ENCODE measurements at places on chromosomes 16 and 17.

DNA sequence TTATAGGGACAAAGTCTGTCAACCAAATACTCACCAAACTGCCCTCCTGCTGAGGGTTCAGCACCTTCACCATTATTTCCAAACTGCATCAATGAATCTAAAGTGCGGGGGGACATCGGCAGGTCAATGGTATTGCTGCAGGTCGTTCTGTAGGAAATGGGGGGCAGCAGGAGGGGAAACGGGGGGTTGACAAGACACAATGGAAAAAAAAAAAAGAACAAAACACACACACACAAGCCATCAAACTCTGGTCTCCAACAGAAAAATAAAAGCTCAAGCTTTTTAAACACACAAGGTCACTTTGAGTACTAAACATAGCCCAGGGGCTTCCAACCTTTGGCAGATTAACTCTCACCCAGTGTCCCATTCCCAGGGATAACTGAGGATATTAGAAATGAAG is 28.5 kb downstream of the STAT5A start:
- no peak for DNase-seq

DNA sequence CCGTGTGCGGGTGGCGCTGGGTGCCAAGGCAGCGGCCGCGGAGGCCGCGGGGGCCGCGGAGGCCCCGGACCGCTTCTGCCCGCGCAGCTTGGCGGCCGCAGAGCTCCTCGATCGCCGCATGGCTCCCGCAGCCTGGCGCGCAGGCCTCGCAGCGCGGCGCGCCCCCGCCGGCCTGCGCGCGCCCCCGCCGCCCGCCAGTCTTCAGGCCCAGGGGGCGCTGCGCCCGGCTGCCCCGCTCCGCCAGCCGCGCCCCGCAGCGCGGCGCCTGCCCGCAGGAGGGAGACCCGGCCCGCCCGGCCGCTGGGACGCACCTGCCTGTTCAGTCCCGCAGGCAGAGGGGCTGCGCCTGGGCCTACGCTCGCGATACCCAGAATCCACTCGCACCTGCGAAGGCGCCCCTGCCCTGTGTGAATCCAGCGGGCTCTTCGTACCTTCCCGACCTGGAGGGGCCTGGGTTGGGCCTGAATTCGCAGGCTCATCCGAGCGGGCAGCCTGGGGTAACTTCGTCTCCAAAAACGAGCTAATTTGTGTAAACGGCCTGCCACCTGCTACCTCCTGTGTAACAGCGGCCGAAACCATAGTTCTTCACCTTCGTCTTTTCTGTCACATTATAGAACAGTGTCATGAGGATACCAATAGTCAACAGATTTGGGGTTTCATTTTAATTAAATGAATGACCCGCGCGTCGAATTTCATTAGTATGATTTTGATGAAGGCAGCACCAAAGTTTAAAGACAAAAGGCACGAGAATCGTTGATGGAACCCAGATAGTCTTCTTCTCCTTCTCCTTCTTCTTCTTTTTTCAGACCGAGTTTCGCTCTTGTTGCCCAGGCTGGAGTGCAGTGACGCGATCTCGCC is at the start of gene CENPV:
Gene CENPV (minus strand): TSS at position 153 of the 858 bp plus-strand sequence. CDS start 33 bp downstream, at position 120.
- peak; percentile 76 for DNase-seq

DNA sequence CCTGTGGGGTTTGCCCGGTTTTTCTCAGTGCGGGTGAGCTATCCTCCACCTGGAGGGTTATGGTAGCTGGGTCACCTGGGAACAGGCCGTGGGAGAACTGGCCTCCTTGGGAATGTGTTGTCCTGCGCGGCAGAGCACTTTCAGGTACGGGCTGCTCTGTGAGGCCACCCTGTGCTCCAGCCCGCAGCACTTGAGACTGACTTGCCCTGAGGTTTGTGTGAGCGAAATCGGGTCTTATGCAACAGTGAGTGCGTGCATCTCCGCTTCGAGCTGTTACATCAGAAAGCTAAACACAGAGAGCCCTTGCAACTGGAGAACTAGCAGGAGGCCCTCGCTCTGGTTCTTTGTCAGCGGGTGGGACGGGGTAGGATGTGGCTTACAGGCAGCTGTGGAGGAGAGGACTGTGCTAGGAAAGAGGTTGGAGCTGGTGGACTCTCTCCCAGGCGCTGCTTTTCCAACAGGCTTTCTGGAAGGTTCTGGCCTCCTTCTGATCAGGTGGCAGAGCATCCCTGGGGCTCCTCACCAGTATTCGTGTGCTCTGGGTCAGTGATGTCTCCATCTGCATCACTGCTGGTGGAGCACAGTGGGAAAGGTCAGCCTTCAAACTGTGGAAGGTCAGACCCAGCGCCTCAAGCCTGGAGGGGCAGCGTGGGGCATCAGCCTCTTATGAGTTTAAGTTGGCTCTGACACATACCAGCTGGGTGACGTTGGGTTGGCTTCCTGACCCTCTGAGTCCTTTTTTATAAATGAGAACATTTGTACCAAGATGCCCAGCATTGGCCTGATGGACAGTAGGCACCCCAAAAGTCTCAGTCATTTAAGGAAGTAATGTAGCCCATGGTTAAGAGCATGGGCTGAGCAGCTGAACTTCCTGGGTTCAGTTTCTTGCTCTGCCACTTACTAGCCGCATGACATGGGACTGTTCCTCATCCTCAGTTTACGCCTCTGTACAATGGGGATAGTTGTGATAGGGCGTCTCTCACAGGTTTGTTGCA is 76.3 kb downstream of the KSR1 start:
- peak; percentile 23 for DNase-seq

- DNase-seq: no peak
These were observed 7.0 kb upstream of the MYH2 start for GRCh38 chr17:10556301-10557005.

DNA sequence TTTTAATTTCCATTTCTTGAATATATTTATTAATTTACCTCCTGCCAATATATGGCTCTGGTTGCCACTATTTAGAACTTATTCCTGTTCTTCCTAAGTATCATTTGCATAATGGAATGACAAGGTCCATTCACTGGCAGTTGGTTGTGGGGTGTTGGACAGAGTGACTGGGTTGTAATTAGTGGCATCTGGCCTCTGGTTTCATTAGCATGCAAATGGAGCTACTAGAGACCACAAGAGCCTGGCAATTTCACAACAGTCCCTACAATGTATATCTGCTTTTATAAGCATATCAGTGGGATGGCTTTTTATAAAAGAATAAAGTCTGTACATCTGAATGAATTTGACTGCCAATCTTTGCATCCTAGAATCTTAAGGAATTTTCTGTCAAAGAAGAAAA is 1030.9 kb upstream of the CDH8 start:
- no peak for DNase-seq
